ENCODE measurements at places on chromosomes 1 and 21.

GRCh38 chr1:151718011-151718431 lies 1.4 kb upstream of the CELF3 start:
- DNase-seq = no peak

DNA sequence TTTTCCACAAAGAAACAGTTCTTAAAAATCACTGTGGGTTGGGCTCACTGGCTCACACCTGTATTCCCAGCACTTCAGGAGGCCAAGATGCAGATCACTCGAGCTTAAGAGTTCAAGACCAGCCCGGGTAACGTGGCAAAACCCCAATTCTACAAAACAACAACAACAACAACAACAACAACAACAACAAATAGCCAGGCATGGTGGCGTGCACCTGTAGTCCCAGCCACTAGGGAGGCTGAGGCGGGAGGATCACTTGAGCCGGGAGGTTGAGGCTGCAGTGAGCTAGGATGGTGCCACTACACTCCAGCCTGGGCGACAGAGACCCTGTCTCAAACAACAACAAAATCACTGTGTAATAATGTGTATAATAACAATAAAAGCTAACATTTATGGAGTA lies 40.8 kb downstream of the CDCP2 start:
- DNase-seq = no peak

DNA sequence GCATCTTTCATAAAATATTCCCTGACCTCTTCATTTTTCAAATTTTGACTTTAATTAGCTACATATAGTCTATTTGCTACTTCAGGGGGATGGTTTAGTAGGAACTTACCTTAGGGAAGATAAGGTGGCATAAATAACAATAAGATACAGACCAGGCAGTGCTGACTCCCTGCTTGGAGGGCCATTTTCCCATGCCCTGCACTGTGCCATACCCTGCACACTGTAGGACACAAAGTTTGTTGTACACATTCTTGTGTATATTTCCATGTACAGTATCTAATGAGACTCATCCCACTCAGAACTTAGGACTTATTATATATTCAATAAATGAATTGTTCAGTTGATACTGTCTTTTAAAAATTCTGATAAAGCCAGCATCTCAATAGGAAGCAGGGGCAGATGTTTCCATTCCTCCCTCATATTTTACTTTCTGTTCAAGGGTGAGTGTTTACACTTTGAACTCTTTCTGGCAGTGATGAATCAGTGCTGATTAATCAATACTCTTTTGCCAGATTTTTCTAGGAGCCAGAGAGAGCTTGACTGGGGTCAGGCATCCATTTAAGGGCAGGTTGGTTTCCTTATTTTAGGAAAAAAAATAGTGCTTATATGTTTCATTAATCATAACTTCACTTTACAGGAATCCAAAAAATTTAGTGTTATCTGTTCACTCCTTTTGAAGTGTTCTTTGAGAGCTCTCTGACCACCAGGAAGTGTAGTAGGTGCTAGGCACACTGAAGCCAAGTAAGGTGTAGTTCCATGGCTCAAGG lies 30.6 kb downstream of the MPZL1 start:
- no peak for DNase-seq

- DNase-seq = peak; percentile 35
These were observed 433.1 kb downstream of the CAMTA1 start for GRCh38 chr1:7218210-7218832.
